ENCODE measurements at places on chromosomes 5 and 9.
A peak's percentile ranks its signal among the peaks of the same experiment; 100 is the strongest.

- no peak for DNase-seq
Observed at GRCh38 chr5:9490494-9491097, 55.3 kb downstream of the SEMA5A start.

DNA sequence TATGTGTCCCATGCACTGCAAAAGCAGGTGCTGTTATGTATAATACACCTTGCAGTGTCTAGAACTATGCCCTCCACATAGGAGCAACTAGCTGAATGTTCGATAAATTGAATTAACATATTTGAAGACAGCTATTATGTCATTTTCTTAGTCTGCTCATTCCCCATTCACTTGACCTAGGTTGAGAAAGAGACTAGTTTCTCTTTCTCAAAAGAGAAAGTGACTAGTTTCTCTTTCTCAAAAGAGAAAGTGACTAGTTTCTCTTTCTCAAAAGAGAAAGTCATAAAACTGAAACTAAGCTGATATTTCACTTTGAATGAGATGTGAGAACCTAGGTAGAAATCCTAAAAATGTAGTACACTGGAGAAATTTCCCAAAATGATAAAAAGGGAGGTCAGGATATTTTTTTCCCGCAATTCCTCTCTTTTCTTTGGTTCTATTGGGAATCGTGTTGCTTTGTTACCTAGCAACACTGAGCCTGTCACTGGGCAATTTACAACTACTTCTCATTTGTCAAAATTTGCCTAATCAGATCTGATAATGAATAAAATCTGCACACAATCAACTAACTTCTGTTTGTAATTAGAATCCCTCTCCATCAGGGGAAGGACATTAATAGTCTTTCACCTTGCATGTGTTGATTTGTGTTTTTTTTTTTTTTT, 132.0 kb upstream of the GRIA1 start:
- no peak for DNase-seq

GRCh38 chr9:23447166-23447565, 378.9 kb downstream of the ELAVL2 start:
- no peak for DNase-seq

DNA sequence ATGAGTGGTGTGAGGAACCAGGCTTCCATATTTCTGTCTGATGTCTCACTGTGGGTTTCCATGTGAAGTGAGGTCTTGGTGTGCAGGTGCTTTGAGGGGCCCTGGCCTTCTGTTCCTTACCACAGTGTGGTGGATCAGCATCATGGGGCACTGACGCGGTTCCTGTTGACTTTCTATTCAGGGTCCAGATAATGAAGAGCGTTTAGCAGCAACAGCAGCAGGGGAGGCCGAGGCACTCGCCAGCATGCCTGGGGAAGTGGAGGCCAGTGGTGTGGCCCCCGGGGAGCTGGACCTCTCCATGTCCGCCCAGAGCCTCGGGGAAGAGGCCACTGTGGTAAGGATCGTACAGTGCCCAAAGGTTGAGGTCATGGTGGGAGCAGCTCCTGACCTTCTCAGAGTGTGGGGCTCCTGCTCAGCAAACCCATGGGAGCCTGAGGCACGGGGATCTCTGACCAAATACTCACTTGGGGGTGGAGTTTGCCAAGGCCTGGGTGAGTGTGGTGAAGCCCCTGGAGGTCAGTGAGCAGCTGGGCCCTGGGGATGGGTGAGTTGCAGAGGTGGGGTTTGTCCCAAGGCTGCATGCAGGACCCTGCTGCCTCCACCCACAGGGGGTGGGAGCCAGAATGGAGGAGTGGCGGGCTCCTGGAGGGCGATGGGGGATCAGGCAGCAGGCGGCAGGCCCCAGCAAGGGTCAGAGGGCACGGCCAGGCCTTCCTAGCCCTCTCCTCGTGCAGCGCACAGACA, 61.2 kb downstream of the COL15A1 start:
- no peak for DNase-seq

GRCh38 chr5:73318308-73318719, 130.3 kb downstream of the FOXD1 start:
- no peak for DNase-seq

DNA sequence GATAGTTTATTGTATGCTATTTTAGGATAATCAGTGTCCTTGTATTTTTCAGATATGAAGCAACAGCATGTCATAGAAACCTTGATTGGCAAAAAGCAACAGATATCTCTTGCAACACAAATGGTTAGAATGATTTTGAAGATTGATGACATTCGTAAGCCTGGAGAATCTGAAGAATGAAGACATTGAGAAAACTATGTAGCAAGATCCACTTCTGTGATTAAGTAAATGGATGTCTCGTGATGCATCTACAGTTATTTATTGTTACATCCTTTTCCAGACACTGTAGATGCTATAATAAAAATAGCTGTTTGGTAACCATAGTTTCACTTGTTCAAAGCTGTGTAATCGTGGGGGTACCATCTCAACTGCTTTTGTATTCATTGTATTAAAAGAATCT, 14.5 kb downstream of the CCT5 start:
- no peak for DNase-seq

GRCh38 chr5:68424799-68425537, 209.4 kb downstream of the PIK3R1 start:
- DNase-seq, result peak; percentile 41

- no peak for DNase-seq
Observed at GRCh38 chr5:121851643-121852574, at the start of gene FTMT. TSS of gene FTMT (plus strand) at chr5:121851882. CDS start at chr5:121851964, 82 bp downstream.

GRCh38 chr5:160174290-160174689, 55.0 kb upstream of the FABP6 start:
- no peak for DNase-seq

DNA sequence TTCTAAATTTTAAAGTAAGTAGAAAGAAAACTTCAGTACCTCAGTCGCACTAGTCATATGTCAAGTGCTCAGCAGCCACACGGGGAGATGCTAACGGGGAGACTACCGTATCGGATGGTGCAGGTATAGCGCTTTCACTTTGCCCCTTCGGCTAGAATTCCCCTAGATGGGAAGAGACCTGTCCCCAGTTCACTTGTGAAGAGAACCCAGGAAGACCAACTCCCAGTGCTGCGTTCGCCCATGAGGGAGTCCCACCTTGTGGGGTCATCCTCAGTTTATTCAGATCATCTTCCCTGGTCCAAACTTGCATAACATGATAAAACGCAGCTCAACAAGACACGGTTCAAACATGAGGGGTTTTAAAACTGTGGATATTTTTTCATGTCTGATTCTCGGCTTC, 87.3 kb downstream of the LHFPL2 start:
- no peak for DNase-seq

DNA sequence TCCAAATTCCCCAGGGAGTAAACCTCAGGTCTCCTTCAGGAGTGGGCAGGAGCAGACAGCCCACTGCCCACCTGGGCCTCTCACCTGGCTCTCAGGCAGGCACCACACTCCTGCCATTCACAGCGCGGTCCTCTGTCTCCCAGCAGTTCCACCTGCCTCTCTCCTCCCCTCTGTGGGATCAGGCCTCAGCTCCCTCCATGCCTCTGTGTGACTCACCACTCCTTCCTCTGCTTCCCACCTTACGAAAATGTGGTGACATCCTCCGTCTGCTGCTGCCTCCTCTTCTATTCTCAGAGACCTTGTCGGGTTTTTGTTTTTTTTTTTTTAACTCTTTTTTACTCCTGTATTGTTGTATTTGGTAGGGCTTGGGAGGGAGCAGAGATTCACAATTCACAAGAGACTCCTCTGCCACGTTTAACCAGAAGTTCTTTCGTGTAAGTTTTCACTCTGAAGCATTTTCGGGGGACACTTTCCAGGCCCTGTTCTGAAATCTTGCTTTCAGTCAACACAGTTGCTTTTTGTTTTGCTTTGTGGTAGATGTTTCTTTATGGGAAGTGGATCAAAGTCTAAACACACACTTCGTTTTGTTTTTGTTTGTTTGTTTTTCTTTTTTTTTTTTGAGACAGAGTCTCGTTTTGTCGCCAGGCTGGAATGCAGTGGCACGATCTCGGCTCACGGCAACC, 21.1 kb upstream of the CDKN2AIPNL start:
- DNase-seq, result no peak

GRCh38 chr9:20256284-20256948, 365.9 kb downstream of the MLLT3 start:
- no peak for DNase-seq

DNA sequence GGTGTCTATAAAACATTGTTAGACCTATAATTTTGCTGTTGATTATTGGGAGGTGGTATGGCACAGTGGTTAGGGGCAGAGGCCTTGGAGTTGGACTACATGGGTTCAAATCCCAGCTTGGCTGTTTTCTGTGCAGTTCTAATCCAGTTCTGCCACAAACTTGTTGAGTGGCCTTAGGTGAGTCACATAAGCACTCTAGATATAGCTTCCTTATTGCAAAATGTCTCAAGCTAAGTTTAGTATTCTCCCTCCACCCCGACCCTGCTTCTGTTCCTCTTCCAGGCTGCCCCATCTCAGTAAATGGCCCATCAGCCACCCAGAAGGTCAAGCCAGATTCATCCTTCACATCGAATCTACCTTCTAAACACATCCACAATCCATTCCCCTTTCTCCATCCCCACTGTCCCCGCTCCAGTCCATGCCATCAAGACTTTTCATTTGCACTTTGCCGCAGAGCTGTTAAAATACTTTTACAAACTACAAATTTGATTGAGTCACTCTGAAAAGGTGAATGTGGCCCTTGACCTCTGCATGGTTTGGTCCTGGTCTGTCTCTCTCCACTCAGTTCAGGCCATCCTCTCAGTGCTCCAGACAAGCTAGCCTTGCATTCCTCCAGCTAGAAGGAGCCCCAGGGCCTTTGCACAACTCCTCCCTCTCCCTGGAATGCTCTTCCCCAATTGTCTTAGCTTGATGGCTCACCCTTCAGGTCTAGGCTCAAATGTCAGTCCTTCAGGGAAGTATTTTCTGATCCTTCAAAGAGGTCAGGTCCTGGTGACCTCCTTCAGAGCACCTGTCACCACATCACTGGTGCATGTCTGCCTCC, 10.0 kb upstream of the HDHD3 start:
- DNase-seq, result no peak

- peak; percentile 58 for DNase-seq
Observed at GRCh38 chr5:109410389-109411148, 795 bp upstream of the PJA2 start.

- no peak for DNase-seq
Observed at GRCh38 chr5:62593331-62593730, 14.7 kb downstream of the LRRC70 start.

GRCh38 chr5:75869891-75870290, 152.7 kb upstream of the POC5 start:
- no peak for DNase-seq

GRCh38 chr9:26142201-26142600, 464.0 kb upstream of the TUSC1 start:
- DNase-seq, result no peak

DNA sequence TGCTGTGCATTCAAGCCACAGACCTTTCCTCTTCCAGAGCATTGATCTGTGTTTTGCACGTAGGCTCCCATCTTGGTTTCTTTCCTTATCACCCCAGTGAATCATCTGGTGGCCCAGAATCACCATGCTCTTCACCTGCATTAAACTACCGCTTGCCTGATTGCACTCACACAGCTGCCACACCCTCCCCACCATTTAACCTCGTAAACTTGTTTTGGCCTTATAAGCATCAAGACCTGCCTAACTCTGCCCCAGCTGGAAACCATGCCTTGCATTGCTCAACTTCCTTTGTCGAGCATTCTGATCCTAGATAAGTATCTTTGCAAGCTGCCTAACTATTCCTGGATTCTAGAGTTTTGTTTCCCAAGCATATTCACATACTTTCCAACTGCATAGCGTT, 369.6 kb upstream of the SEMA6A start:
- DNase-seq, result no peak

- no peak for DNase-seq
Observed at GRCh38 chr5:4868140-4868735, 271.9 kb upstream of the ADAMTS16 start.

- DNase-seq, result no peak
Observed at GRCh38 chr9:71758785-71759184, 9.5 kb downstream of the CEMIP2 start.

GRCh38 chr5:39394946-39395345, 29.8 kb downstream of the DAB2 start:
- DNase-seq, result no peak

DNA sequence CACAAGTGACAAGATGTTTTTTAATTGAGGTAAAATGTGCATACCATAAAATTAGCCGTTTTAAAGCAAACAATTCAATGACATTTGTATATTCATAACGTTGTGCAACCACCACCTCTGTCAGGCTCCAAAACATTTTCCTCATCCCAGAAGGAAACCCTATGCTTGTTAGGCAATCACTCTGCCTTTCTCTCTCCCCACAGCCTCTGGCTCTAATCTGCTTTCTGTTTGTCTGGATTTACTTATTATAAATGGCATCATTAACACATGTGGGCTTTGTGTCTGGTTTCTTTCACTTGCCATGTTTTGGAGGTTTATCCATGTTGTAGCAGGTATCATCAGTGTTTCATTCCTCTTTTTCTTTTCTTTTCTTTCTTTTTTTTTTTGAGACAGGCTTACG, 1.4 kb upstream of the N4BP3 start:
- DNase-seq, result no peak

DNA sequence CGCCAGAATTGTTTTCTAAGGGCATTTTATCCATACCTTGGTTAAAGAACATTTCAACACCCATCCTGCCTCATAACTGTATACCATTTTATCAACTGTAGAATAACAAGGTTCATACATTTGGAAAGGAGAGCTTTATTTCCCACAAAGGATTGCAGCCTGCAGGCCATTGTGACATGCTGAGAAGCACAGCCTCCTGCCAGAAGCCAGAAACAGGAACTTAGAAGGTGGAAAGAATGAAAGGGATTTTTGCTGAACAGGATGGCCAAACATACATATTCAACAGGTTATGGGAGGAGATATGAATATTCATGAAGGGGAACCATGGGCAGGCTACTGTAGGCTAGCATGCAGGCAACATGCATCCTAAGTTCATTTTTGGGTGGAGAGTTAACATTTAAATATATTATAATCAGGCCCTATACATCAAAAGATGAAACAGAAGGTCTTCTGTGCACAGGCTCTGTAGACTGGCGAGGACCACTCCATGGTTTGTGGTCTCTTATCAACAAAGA, 59.9 kb upstream of the DIRAS2 start:
- DNase-seq, result no peak

DNA sequence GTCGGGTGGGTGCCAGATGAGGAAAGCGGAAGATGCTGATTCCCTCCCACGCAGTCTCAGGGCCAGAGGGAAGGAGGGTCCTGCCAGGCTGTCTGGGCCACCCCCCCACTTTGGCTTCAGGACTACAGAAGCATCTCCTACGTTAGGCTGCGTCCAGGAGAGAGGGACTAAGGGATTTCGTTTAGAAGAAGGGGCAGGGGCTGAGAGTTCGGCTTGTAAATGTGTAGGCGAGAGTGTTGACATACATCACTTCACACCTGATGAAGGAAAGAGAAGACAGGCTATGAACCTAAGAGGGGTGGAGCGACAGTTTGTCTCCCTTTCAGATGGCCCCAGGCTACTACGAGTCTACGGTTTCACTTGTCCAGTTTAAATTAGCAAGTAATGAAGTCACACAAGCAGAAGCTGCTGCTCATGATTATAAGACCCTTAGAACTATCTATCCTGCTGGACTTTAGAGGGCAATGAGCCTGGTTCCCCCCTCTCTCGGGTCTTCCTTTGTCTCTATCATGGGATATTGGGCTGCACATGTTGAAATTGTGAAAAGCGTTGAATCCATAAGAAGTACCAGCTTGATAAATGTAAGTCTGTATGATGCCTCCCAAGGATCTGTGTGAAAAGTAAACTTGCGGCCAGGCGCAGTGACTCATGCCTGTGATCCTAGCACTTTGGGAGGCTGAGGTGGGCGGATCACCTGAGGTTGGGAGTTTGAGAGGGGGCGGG, 193.0 kb downstream of the AOPEP start:
- no peak for DNase-seq

Measured in CD8-positive, alpha-beta T cell (primary cell).